ENCODE measurements at places on chromosomes 16 and 17. TPM values are rescaled to one million over a fixed set of nuclear protein-coding genes. Genes with fewer than 3 reads are reported as not detected.

Gene SEPTIN12
- total RNA-seq = not detected

DNA sequence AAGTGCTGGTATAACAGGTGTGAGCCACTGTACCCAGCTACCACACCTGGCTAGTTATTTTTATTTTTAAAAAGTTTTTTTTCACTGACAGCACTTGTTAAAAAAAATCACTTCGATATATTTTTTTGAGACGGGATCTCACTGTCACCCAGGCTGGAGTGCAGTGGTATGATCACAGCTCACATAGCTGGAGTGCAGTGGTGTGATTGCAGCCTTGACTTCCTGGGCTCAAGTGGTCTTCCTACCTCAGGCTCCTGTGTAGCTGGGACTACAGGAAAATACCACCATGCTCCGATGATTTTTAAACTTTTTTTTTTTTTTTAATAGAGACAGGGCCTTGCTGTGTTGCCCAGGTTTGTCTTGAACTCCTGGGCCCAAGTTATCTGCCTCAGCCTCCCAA, 12.9 kb downstream of the NBR1 start:
- no peak for DNase-seq

DNA sequence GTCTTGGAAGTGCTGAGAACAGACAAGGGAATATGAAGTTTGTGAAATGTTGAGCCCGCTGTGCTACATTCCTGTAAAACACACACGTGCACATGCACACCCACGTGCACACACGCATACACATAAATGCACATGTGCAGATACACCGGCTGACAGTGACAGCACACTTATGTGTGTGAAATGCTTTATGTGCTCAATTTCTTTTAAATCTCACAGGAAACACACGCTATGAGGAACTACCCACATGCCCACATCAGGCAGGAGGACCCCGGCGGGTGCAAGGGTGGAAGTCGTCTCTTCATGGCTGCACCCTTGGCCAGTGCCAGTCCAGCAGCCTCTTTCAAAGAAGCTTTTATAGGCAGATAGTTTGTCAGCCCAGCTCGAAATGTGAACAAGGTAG, 561 bp upstream of the WFDC1 start:
- no peak for DNase-seq

- no peak for DNase-seq
These were observed 49.0 kb downstream of the CACNG1 start for GRCh38 chr17:67093348-67093747.

DNA sequence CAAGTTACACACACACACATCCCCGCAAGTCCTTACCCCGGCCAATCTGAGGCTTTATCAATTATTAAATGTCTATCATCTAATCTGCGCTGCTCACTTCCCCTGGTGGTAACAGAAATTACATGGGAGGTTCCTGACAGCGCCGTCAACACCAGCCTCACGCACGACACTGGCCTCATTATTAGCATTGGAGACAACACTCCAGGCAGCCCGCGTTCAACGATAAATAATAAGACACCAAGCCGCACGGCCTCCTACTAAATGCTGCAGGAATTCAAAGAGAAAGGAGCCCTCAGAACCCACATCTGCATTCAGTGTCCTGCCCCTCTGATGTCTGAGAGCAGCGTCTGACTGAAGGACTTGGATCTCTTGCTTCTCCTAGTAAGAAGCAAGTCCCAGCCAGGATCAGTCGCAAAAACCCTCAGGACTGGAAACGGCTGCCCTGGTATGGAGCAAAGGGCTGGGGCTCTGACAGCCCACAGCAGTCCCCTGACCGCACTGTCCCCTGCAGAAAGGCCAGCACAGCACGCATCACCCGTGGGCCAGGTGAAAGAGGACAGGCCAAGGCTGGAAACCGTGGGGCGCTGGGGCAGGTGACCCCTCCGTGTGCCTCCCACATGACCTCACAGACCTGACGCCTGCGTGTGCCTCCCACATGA, 7.6 kb upstream of the RPH3AL start:
- DNase-seq = no peak

- no peak for DNase-seq
These were observed 44.9 kb upstream of the CNEP1R1 start for GRCh38 chr16:49980166-49980565.

- DNase-seq = peak; percentile 43
These were observed 2.2 kb downstream of the JUP start for GRCh38 chr17:41784207-41784744.

- no peak for DNase-seq
These were observed 43.8 kb downstream of the C16orf82 start for GRCh38 chr16:27110524-27110896.
